ENCODE measurements at places on chromosomes 3 and 15. TPM values are rescaled to one million over a fixed set of nuclear protein-coding genes. Genes with fewer than 3 reads are reported as not detected.

RNU5B-1 gene
- total RNA-seq: not detected

ALPK3 gene
- total RNA-seq: 25.9 TPM

POLQ gene
- total RNA-seq: 1.4 TPM

LYZL4 gene
- not detected for total RNA-seq

GPX1 gene
- total RNA-seq: 186 TPM

BAHD1 gene
- 17.2 TPM for total RNA-seq

MESP2 gene
- 1.2 TPM for total RNA-seq

GPR62 gene
- total RNA-seq: not detected

RYR3 gene
- 0.37 TPM for total RNA-seq

CTXN2 gene
- not detected for total RNA-seq

ADGRG7 gene
- total RNA-seq: 34.1 TPM

Data from hepatocyte (in vitro differentiated cells).